ENCODE measurements at places on chromosomes 1 and 21.

- DNase-seq = no peak
Measured at GRCh38 chr1:69535490-69535889, 32.2 kb upstream of the LRRC7 start.

DNA sequence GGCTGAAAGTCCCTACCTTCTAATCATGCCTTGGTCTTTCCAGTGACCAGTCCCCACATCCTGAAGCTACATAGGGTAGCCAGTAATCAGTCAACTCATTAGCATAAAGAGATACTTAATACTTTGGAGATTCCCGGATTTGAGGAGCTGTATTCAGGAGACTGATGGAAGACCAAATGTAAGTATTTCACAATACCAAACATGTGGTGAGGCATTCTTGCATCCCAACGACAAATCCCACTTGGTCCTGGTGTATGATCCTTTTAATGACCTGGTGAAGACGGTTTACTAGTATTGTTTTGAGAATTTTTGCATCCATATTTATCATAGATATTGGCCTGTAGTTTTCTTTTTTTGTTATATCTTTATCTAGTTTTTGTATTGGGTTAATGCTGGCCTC lies 40.6 kb downstream of the RGS7 start:
- DNase-seq = no peak

GRCh38 chr1:37667023-37667671 lies 25.2 kb upstream of the CDCA8 start:
- DNase-seq = no peak

GRCh38 chr1:54158071-54158470 lies 5.3 kb upstream of the CDCP2 start:
- no peak for DNase-seq

DNA sequence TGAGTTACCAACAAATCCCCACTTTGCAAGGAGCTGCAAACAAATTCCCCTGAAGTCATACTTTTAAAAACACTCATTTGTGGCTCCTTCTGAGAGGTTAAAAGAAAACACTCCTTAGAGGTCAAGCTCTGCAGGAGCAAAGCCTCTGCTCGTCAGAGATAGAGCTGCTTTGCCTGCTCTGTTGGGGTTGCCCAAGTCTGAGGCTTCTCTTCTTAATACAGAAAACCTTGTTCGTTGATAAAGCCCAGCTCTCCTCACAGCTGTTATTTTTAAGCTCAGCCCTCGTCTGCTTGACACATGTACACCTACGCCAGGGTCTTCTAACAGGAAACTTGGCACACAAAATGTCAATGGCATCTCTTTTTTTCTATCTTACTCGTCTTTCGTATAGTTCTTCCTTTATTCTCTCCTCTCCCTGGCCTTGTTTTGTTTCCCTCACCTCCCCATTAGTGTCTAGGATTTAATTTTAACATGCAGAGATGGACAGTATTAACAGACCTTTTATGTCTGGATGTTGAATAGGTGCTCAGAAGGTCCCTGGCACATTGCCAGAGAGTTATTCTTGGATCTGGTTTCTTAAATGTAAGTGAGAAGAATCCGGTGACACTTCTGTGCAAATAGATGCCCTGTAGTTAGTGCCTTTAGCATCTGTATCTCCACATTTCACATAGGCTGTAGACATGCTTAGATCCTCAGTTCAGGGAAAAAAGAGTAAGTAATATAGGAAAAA lies 86.0 kb downstream of the LRRC53 start:
- DNase-seq = no peak

DNA sequence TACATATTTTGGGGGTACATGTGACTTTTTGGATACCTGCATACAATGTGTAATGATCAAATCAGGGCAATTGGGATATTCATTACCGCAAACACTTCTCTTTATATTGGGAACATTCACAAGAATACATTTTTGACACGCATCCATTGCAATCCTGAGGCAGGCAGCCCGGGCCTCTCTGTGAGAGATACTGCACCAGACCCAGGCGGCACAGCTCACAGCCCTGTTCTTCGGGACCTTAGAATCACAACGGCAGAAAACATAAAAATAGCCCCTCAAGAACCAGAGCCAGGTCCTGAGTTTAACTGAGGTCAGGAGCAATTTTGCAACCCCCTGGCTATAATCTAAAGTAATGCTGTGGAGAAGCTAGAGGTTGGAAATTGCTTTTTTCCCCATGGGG lies 90.8 kb upstream of the PGBD5 start:
- no peak for DNase-seq

GRCh38 chr1:228004856-228005462 lies 1.8 kb upstream of the WNT3A start:
- no peak for DNase-seq

DNA sequence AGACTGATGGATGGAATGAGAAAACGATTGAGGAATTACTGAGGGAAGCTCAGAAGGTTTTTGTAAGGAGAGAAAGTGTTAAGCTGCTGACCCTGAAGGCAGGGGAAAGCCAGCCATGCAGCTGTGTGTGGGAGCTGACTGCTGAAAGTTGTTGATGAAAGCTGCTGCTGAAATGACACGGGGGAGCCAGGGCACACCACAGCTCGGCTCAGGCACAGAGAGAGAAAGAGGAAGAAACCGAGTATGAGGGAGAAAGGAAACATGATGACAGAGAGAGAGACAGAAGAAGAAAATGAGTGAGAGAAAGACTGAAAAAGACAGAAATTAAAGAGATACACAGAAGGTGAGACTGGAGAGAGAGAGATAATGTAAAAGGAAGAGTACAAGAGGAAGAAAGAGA lies 115.5 kb downstream of the LRRC53 start:
- no peak for DNase-seq

GRCh38 chr1:232259333-232259732 lies 370.6 kb downstream of the SIPA1L2 start:
- DNase-seq = no peak

DNA sequence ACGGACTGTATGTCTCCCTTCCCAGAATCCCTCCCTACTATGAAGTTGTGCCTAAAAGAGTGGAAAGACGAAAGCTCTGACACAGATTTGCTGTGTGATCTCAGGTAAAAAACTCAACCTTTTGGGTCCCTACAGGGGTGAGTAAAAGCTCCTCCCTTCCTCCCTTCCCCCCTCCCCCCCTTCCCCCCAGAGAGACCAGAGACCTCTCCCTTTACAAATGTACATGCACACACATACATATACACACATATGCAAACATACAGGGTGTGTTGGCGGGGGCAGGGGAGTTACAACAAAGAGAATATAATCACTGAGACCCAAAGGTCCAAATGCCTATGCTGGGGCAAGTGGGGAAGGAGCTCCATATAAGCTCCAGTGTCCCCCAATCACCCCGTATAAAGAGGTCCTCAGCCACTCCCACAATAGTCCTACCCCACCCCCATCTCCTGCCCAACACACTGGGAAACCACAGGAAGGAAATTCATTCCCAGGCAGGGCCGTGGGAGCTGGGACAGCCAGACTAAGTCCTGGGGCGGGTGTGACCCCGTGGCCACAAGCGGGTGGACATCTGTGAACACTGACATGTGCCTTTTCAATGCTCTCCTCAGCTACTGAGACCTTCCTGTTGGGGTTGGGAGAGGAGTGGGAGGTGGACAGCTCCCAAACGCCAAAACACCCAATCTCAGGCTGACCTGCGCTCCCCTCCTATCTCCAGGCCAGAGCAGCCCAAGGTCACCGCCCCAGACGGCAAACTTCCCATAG lies 2.0 kb downstream of the MEF2D start:
- peak; percentile 59 for DNase-seq

DNA sequence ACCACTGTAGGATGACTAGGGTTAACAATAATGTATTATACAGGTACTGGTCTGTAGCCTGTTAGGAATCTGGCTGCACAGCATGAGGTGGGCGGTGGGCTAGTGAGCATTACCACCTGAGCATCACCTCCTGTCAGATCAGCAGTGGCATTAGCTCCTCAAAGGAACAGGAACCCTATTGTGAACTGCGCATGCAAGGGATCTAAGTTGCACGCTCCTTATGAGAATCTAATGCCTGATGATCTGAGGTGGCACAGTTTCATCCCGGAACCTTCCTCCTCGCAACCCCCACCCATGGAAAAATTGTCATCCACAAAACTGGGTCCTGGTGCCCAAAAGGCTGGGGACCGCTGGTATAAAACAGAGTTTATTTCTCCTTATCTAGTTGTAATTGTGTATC lies 147.6 kb downstream of the FGGY start:
- DNase-seq = no peak

DNA sequence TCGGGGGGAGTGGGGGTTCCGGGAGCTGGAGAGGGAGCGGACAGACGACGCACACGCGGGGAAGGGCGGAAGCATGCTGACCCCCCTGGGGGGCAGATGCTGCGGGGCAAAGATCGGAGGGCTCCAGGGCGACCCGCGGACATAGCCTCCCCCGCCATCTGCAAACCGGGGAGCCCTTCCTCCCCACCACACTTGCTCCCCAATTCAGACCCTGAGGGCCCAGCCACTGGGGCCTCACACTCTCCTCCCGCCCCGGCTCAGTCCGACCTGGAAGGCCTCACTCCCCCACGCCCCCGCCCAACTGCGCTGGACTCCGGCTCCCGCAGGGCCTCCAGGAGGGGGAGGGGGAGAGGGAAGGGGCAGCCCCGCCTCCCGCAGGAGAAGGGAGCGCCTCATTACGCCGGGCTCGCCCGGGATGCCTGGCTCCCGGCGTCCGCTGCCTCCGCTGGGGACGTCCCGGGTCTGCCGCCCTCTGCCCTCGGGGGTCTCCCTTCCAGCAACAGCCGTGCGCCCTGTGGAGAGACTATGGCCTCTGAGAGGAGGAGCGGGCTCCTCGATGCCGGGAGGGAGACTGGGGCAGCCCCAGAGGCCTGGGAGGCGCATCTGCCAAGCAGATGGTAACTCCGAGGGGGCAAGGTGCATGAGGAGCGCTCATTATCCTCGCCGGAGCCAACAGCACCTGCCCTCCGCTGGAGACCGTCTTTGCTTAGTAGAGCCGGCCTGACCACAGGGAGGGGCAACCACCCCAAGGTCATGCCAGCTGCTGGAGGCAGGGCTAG lies 636 bp upstream of the CAMK2N1 start:
- peak; percentile 76 for DNase-seq

DNA sequence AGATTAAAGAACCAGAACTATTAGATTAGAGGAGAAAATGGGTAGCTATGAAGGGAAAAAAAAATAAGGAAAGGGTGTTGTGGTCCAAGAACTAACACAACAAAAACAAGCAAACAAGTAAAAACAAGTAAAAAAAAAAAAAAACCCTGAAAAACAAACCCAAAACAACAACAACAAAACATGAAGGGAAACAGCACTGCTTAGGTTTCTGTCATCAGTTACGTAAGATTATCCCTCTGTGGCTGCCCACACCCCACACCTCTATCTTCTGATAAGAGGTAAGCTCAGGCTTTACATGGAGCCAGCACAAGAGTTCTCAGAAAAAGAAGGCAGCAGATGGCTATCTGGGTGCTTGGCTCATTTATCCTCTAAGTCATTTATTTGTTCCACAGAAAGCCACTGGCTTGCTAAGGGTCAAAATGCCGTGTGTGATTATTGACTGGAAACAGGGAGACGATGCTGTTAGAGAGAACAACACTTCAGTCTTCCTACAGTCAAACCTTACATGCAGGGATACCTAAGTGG lies 57.5 kb downstream of the KIAA0319L start:
- DNase-seq = no peak

- DNase-seq = no peak
Measured at GRCh38 chr1:175373786-175374623, 181.4 kb upstream of the KIAA0040 start.

- DNase-seq = peak; percentile 69
Measured at GRCh38 chr21:31558189-31558961, 101.1 kb upstream of the SOD1 start.

- no peak for DNase-seq
Measured at GRCh38 chr1:111202366-111202706, 1.9 kb upstream of the DENND2D start.

GRCh38 chr21:15029077-15029476 lies 35.7 kb downstream of the NRIP1 start:
- no peak for DNase-seq

GRCh38 chr1:225422795-225423517 lies 4.9 kb downstream of the LBR start:
- no peak for DNase-seq

DNA sequence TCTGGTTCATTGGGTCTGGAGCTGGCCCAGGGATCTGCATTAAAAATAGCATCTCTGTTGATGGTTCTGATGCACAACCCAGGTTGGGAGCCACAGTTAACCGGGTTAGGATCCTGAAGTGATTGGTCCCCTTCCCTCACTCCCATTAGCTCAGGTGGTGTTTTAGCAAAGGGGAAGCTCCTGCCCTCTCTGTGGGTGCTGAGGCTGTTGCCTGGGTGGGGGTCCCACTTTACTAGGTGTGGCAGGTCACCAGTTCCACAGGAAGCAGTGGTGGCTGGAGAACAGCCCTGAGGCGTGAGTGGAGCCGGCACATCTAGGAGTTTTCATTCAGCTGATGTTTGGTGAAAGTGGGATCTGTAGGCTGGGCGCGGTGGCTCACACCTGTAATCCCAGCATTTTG lies 86.5 kb downstream of the MAN1C1 start:
- no peak for DNase-seq

DNA sequence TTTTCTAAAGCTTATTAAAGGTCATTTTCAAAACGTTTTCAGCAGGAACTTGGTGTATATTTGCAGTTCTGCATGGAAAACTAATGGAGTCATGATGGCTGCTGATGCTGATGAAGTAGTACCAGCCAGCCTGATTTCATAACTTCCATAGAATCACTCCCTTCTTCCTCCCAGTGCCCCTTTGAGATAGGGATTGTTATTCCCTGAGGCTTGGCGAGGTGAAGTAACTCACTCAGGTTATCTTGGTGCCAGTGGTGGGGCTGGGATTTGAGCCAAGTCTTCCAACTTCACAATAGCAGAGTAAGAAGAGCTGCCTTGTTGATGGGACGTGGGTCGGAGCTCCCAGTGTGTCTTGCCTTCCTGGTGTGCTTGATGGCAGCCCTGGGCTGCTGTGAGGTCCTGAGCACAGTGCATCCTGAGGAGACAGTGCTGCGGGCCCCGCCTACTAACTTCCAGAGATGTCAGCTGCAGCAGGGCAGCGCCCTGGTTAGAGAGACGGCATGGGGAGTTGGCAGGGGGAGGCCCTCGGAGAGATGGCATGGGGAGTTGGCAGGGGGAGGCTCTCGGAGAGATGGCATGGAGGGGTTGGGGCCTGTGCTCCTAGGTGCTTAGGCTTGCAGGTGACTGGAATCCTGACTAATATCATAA lies 92.6 kb downstream of the PCBP3 start:
- no peak for DNase-seq

- no peak for DNase-seq
Measured at GRCh38 chr1:201536558-201536957, 2.4 kb upstream of the NAV1 start.

DNA sequence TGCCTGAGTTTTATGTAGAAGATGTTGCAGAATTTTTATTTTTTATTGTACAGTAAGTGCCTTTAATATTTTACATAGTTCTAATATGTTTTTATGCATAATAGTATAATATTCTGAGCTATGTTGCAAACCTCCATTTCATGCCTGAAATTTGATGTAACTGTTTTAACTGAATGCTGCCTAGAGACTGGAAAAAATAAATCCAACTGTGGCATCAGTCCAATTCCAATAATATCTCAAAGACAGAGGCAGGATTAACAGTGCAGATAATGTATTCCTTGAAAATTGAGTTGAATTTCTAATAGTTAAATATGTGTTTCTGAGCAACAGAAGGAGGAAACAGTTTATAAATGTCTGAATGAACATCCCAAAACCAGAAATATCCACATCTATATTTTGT lies 61.1 kb upstream of the KIF1B start:
- no peak for DNase-seq

Data from C1 segment of cervical spinal cord (tissue), 14 donors.